ENCODE measurements at places on chromosomes 5 and 9.

- no peak for DNase-seq
Observed at GRCh38 chr9:108903420-108904103, 30.4 kb downstream of the ELP1 start.

DNA sequence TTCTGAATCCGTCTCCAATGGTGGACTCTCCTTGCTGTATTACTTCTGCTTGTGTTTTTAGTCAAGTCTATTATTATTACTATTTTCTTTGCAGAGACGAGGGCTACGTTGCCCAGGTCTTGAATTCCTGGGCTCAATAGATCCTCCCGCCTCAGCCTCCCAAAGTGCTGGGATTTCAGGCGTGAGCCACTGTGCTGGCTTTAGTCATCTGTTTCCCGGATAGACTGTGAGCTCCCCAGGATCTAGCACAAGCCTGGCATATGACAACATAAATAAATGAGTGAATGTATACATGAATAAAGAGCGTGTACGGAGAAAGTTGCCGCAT lies 439 bp upstream of the DDX46 start:
- DNase-seq: no peak

DNA sequence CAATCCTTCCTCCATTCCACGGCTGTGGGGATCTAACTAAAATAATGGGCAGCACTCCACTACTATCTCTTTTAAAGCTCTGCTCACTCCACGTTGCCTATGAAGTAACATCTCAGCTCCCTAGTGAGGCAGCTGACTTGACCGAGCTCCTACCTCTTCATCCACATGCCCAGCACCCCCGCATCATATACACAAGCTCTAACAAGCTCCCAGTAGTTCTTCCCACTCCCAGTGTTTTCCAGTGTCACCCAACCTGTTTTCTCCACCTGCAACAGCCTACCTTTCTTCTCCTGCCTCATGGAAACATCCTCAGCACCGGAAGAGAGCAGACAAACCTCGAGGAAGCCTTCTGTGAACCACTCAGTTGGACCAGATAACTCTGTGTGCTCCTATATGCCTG lies 50.5 kb downstream of the ELAVL2 start:
- no peak for DNase-seq

- DNase-seq: no peak
Observed at GRCh38 chr5:134177369-134178095, 782 bp upstream of the SKP1 start.

DNA sequence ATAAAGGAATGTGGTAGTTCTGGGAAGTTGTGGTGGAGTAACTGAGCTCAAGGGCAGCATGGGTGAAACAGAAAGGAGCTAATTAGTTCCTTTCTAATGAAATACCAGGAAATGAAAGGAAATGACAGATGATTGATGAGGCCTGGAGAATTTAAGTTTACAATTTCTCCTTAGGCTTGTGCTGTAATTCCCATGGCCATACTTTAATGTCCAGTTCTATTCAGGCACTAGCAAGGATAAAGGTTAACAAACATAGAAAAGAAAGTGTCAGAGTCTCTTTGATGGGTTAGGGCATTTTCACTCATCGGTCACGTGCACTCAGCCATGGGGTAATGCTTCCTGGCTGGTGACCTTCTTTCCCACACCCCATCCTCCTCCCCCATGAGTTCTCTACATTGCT lies 70.3 kb downstream of the CTSL start:
- no peak for DNase-seq

Data from stimulated activated naive CD8-positive, alpha-beta T cell treated with anti-CD3 and anti-CD28 coated beads, Interleukin-15, Interleukin-2, amounts not matched to agents 100 U/mL and 50 U/mL, for 24 hours (primary cell).